Activated CD4-positive, alpha-beta T cell treated with anti-CD3 and anti-CD28 coated beads, Interleukin-2, amount 50 U/mL, for 1 hour (primary cell): ENCODE measurements at places on chromosomes 13 and 19.

DNA sequence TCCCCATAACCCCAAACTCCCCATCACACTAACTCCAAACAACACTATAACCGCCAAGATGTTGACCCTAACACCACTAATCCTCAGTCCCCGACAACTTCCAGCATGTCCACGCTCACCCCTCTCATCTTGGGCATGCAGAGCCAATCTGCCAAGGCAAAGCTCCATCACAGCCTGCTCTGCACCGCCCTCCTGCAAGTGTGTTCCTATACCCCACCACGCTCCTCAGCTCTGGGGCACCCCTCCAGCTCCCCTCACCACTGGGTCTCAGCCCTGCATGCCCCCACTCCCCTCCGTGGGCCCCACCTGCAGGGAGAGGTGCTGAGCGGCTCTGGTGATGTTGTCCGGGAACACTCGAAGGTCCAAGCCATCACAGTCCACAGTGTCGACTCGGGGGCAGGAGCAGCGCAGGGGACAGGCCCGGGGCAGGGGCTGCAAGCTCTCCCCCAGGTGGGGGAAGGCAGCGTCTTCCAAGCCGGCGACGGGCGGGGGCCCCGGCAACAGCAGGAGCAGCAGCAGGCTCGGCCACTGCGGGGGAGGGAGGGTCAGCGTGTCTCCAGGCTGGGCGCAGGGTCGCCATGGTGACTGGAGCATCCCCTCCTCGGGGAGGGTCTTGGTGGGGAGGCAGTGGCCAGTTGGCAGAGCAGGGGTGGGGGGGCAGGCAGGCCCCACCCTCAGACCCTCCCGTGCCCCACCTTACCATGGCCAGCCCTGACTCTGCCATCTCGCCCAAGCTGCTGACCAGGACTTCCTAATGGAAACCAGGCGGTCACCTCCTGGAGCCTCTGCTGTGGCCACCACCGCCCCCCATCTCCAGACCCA is 527 bp downstream of the PODNL1 start:
- no peak for DNase-seq

DNA sequence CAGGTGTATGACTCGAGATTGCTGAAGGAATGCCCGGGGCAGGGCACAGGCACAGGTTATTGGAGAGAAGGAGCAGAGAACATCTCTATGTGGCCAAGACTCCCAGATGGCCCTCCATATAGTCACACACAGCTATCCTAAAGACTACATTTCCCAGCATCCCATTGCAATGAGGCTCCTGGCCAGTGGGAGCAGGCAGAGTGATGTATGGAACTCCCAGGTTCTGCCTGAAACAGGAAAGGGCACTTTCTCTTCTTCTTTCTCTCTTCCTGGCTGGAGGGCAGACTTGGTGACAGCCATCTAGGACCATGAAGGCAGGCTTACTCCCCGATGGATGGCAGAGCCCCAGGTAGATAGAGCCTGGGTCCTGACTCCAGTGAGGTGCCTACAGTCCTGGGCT is 13.5 kb downstream of the PPP1R13L start:
- no peak for DNase-seq

GRCh38 chr19:35085947-35086346 is 29.7 kb upstream of the FXYD3 start:
- no peak for DNase-seq

DNA sequence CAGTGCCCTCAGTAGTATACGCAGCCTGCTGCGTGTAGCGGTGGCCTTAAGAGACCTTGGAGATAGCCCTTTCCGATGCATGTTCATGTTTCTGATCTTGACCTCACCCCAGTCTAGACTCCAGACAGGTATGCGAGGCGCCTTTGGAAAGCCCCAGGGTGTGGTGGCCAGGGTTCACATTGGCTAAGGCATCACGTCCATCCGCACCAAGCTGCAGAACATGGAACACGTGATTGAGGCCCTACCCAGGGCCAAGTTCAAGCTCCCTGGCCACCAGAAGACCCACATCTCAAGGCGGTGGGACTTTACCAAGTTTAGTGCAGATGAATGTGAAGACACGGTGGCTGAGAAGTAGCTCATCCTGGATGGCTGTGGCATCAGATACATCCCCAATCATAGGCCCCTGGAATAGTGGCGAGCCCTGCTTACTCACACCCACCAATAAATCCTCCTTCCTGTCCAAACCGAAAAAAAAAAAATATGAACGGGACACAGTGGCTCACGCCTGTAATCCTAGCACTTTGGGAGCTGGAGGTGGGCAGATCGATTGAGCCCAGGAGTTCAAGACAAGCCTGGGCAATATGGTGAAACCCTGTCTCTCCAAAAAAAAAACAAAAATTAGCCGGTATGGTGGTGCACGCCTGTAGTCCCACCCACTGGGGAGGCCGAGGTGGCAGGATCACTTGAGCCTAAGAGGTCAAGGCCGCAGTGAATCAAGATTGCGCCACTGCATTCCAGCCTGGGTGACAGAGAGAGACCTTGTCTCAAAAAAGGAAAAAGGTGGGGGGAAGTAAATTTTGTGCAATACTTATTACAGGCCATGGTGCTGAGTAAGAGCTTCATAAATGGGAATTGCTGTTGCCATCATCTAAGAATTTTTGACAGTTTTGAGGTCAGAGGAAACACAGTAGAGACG is 12.4 kb upstream of the CBLC start:
- no peak for DNase-seq

DNA sequence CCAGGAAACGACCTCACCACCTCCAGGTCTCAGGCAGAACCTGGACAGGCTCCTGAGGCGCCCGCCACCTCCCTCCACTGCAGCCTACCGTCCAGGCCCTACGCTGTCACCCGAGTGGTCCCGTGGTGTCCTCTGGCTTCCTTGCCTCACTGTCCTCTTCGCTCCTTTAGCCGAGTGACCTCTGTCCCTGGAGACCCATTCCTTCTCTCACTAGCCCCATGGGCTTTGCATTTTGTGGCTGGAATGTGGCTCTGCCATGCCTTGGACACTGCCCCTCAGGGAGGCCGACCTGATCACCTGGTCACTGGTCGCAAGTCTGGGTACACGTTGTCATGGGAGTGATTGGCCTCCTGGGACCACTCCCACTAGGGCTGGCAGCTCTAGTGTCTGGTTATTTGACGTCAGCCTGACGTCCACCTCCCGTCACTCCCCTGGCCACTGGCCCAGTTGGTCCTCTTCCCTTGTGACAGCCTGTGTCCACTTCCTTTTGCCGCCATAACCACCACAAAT is 17.9 kb downstream of the SLC25A42 start:
- DNase-seq, result no peak

GRCh38 chr19:48716562-48717291 is 2.8 kb downstream of the MAMSTR start:
- no peak for DNase-seq

DNA sequence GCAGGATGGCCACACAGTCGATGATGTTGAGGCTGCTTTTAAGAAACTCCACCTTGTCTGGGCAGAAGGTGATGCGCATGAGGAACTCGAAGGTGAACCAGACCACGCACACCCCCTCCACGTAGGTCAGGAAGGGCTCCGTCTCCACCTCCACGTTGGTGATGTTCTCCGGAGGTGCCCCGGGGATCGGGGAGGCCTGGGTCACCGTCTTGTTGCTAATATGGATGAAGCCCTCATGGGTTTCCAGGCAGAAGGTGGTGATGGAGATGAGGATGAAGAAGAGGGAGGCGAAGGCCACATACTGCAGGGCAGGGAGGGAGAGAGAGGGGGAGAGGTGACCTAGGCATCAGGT is 5.4 kb downstream of the KCNC3 start:
- DNase-seq, result no peak

- DNase-seq, result no peak
Observed at GRCh38 chr13:53137779-53138178, 109.2 kb downstream of the OLFM4 start.
